Brain pericyte (primary cell): ENCODE measurements at places on chromosomes 13 and 19.

DNA sequence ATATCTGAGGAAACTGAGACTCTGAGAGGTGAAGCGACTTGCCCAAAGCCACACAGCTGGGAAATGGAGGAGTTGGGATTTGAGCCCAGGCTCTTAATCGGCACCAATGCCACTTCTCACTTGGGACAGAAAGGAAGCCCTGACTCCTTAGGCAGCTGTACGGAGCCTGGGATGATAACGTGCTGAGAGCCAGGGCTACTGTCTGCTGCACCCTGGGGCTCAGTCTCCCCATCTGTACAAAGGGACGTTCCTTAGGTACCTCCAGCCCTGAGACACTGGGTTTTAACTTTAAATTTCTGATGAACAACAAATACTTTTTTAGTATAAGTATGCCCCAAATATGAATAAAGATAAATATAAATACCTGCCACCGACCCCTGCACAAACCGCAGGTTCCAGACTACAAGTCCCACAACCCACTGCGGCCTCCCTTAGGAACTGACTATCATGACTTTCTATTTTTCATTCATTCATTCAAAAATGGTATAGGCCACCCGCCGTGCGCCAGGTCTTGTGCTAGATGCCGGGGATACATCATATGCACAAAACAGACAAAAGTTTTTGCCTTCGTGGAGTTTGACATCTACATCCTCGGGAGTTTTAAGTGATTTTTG is 776 bp upstream of the NCLN start:
- DNase-seq, result no peak

- DNase-seq, result no peak
These were observed 583.0 kb upstream of the SPRY2 start for GRCh38 chr13:80923907-80924306.

GRCh38 chr13:37138169-37138568 is 32.7 kb upstream of the CSNK1A1L start:
- DNase-seq, result no peak

- DNase-seq, result no peak
These were observed at the start of gene IFI30 for GRCh38 chr19:18173572-18174288. IFI30 (plus strand) TSS chr19:18173813; CDS start chr19:18173842, 29 bp downstream.

GRCh38 chr19:12864721-12865715 is 16.2 kb downstream of the DNASE2 start:
- DNase-seq, result no peak

GRCh38 chr13:85640727-85641126 is 158.5 kb downstream of the SLITRK6 start:
- DNase-seq, result no peak

DNA sequence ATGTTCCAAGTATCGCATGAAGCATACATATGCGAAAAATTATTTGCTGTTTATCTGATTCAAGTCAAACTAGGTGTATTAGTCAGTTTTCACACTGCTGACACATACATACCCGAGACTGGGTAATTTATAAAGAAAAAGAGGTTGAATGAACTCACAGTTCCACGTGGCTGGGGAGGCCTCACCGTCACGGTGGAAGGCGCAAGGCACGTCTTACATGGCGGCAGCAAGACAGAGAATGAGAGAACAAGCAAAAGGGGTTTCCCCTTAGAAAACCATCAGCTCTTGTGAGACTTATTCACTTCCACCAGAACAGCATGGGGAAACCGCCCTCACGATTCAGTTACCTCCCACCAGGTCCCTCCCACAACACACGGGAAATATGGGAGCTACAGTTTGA is 13.0 kb upstream of the PROZ start:
- DNase-seq, result no peak

DNA sequence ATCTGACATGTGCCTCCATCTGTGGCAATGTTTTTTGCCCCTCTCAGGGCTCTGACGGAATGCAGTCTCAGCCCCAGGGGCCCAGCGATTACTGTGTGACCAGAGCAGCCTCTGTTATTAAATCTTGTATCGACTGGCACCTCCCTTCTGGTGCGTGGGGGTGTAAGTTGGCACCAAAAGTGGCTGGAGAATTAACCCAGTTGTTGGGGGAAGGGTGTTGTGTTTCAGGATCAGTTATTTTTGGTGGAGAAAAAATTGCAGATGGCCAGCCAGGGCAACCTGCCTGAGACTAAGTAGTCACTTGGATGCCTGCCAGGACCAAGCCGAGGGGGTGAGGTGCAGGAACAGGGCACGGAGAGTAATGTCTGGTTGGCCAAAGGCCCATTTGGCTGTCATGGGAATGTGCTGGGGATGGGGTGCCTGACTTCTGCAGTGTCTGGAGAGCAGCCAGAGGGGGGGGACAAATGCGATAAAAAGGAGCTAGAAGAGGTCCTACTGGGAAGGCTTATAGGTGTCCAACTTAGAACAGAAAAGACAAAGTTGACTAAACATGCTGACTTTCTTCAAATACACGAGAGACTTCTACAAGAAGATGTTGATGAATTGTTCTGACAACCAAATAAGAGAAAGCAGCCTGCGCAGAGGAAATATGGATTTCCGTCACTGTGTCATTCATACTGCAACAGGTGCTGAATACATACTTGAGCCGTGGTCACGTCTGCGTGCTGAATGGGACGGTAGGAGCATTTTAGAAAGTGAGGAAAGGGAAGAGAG is 69.8 kb downstream of the SIAH3 start:
- DNase-seq, result no peak

- DNase-seq, result no peak
These were observed 278 bp upstream of the ZNF274 start for GRCh38 chr19:58182577-58182988.
